ENCODE measurements at places on chromosomes 6 and 20.

- DNase-seq = no peak
Measured at GRCh38 chr6:147023148-147023547, 181.1 kb upstream of the STXBP5 start.

- DNase-seq = no peak
Measured at GRCh38 chr20:11176431-11176830, 502.6 kb upstream of the JAG1 start.

- DNase-seq = no peak
Measured at GRCh38 chr6:4936681-4937041, 67.2 kb downstream of the RPP40 start.

GRCh38 chr6:78492351-78493017, 374.9 kb upstream of the IRAK1BP1 start:
- DNase-seq = no peak

DNA sequence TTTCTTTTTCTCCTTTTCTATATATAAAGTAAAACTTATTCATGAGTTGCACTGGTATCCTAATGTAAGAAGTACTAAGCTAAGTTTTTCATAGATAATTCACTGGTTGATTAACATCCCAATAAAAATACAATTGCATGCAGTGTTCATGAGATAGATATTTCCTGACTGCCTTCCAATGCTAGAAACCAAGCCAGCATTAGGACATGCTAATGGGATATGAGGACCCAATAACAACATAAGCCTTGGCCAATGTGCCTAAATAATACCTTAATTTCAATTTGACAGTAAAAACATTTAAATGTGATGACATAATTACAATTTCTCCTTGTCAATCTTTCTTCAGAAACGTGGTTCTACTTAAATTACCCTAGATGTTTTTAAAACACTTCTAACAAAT, 152.7 kb downstream of the RNGTT start:
- no peak for DNase-seq

DNA sequence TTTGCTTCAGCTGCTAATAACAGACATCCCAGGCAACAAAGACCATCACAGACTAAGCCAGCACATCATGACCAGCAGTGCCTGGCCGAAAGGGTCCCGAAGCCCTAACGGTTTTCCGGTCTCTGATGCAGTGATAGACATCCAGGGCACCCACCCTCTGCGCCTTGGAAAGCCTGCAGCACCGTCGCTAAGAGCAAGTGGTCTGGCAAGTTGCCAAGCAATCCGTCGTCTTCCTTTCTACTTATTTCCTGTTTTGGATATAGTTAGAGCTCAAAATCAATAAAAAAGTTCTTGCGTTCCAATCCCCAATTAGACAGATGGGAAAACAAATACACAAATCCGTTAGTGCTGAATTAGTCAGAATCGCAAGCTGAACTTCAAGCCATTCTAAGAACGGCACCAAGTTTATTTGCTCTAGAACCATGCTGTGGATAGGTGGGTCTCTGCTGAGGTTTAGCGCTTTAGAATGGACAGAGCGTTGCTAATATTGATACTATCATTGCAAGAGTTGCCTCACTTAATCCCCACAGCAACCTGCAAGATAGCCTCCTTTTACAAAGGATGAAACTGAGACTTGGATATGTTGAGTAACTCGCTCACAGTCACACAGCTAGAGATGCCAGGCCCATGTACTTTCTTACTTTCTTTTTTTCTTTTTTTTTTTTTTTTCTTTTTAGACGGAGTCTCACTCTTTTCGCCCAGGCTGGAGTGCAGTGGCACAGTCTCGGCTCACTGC, 163.3 kb upstream of the SNX9 start:
- no peak for DNase-seq

DNA sequence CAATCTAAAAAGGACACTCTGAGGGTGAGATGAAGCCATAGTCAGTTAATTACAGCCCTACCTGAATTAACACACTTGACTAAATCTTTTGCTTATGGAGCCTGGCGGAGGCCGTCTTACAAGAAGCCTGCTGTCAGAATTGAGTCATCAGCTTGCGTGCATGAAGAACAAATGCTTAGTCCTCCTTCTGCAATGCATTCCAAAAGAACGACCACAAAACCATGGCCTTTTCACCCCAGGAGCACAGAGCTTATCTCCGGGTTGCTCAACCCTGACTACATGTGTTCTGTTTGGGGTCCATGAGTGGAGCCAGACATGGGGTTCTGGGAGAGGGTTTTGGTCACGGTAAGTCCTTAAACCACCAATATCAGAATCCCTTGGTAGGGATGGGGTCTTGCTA, 318.1 kb downstream of the CLIC5 start:
- DNase-seq = no peak

DNA sequence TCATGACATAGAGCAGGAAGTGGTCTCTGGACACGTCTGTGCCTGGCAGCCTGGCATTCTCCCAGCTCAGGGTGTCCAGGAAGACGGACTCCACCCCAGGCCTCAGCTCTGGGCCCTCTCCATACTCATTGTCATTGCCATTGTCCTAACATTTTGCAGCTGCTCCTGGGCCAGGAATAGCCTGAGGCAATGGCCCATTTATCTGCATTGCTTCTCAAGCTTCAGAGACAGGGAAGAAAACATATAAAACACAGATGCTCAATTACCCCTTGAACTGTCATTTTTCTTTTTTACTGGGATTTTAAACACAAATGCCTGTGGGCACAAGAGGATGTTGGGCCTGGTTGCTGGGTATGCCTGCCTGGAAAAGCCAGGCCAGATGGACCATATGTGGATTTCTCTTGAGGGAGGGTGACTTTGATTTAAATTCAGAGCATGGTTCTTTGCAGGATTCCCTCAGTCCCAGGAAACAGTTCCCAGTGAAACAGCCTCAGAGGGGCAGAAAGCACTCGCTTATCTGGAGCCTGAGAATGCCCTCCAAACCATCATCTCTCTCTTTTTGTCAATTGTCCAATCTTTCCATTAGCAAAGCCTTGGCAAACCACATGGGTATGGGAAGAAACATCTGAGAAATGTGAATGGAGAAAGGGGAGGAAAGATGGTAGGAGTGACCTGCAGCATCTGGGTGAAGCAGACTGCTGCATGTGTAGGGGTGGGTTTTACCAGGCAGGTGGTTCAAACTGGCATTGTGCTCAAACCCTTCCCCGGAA, 17.9 kb downstream of the LAMP5 start:
- no peak for DNase-seq

DNA sequence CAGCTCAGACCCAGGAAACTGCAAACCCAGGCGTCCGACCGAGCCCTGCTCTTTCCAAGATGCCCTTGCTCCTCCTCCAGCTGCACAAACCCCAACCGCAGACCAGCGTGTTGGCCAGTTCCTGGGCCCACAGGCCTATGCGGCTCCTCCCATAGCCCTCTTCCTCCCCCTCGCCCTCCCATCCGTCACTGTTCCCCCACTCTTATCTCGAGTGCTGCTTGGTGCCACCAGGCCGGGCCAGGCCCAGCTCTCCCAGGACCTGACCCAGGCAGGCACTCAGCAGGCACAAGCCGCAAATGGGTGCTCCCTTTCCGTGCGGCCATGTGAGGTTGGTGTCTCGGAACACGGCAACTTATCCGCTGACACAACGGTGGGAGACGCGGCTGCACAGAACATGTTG, 28.6 kb downstream of the ADRM1 start:
- DNase-seq = no peak

- DNase-seq = no peak
Measured at GRCh38 chr6:81759782-81760181, 7.3 kb upstream of the TENT5A start.

- peak; percentile 89 for DNase-seq
Measured at GRCh38 chr6:30453508-30454116, 35.7 kb upstream of the HLA-E start.

Measured in activated T-cell treated with anti-CD3 and anti-CD28 coated beads, Interleukin-2, amount 50 U/mL, for 72 hours (primary cell).